Skin of body (tissue), 3 donors: ENCODE measurements at places on chromosomes 1 and 21. TPM values are rescaled to one million over a fixed set of nuclear protein-coding genes. Genes with fewer than 3 reads are reported as not detected.

Gene PODN
- 13.8 TPM for total RNA-seq

Gene PGLYRP4
- 4.3 TPM for total RNA-seq

Gene MFAP2
- total RNA-seq: 38.3 TPM

Gene CELA2B
- 0.30 TPM for total RNA-seq

Gene CFHR1
- 0.59 TPM for total RNA-seq

Gene MKNK1
- 27.0 TPM for total RNA-seq

Gene GBP7
- not detected for total RNA-seq

Gene WNT3A
- 0.39 TPM for total RNA-seq

Gene AMPD1
- total RNA-seq: 8.2 TPM
